ENCODE measurements at places on chromosomes 3 and 15.

GRCh38 chr3:108381529-108382140 is 85.3 kb downstream of the HHLA2 start:
- DNase-seq, result no peak

DNA sequence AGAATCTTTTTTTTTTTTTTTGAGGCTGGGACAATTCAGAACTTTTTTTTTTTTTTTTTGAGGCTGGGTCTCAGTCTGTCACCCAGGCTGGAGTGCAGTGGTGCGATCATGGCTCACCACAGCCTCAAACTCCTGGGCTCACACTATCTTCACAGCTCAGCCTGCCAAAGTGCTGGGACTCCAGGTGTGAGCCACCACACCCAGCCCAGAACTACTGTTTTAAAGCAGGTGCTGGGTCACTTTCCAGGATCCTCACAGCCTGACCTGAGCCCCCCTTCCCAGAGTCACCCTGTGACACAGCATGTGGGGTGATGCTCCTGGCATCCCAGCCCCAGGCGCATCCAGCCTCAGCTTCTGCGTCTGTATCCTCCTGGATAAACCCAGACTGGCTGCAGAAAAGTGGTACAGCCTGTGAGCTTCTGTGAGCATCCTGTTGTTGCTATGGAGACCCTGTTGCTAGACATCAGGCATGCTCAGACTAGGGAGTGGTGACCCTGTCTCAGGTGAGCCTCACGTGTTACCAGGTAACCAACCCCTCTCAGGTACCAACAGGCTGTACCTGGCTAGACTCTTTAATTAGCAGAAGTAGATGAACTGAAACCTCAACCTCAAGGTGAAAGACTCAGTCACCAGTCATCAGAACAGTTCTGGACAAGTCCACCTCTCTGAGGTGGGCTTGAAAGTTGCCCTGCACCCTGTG is 15.0 kb downstream of the KLF13 start:
- no peak for DNase-seq

- no peak for DNase-seq
Measured at GRCh38 chr3:57043518-57043917, 16.9 kb upstream of the SPATA12 start.

- no peak for DNase-seq
Measured at GRCh38 chr3:157098823-157099185, 61.1 kb downstream of the CCNL1 start.

GRCh38 chr3:62870321-62870720 is 4.9 kb downstream of the CADPS start:
- no peak for DNase-seq

- DNase-seq, result no peak
Measured at GRCh38 chr15:26438316-26438715, 334.6 kb downstream of the GABRB3 start.

- DNase-seq, result no peak
Measured at GRCh38 chr3:140399871-140400270, 278.0 kb upstream of the TRIM42 start.

GRCh38 chr3:180352261-180352660 is 249.7 kb upstream of the TTC14 start:
- DNase-seq, result no peak

- no peak for DNase-seq
Measured at GRCh38 chr3:184334470-184335158, 2.8 kb upstream of the FAM131A start.

- DNase-seq, result no peak
Measured at GRCh38 chr15:67005294-67005996, 60.0 kb upstream of the SMAD3 start.

- DNase-seq, result no peak
Measured at GRCh38 chr3:112333381-112334317, 693 bp downstream of the CD200 start.

DNA sequence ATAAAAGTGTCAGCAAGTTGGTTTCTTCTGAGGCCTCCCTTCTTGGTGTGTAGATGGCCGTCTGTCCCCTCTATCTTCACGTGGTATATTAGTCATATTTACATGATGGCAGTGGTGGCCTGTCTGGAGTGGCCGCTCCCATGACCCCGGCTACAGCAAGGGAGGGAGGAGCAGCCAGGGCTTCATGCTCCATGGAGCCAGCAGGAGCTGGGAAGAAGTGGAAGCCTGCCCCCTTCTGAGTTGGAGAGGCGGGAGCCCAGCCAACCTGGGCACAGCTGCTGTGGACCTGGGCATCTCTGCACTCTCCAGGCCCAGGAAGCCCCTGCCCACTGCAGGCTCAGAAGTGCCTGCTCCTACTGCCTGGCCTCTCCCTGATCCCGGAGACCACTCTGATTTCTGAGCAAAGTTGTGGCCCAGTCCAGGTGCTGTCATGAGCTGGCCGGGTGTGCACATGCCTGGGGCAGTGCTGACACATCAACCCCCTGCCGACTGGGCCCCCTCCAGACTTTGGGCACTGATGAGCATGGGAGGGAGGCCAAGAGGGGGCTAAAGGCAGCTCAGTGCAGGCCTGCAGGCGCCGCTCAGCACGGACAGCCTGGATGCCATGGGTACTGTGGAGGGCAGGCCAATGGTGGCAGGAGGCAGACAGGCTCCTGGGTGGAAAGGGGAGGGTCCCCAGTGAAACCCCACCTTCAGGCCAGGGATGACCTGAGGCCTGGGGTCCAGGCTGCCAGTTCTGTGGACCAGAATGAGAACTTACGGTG is 84.8 kb downstream of the SERPINI1 start:
- DNase-seq, result no peak

- no peak for DNase-seq
Measured at GRCh38 chr3:24802614-24803013, 308.0 kb upstream of the THRB start.

- DNase-seq, result no peak
Measured at GRCh38 chr3:133592843-133593242, 19.4 kb downstream of the CDV3 start.

- DNase-seq, result no peak
Measured at GRCh38 chr15:30990446-30991254, 778 bp downstream of the MTMR10 start.

DNA sequence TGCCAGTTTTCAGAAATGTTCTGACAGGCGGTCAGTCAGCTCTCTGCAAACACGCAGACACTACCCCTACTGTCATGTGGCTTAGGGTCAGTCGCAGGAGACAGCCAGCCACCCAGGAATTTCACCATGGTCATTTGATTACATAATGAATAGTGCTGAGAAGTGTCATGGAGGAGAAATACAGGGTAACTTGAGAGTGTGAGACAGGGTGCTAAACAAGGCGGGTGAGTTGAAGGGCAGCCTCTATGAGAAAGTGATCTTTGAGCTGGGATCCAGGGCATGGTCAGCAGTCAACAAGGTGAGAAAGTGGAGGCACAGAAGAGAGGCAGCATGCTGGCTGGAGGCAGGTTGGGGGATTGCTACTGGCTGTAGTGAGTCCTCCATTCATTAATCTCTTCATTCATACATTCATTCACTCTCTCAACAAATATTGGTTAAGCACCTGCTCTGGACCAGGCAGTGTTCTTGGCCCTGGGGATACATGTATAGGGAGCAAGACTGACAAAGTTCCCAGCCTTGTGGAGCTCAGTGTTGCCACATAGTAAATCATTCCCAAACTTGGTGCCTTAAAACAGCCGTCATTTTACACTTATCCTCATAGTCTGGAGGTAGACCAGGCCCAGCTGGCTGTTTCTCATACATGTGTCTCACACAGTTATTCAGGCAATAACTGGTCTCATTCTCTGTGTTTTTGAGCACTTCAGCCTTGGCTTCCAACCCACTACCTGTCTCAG is 14.8 kb downstream of the PXYLP1 start:
- DNase-seq, result no peak

- no peak for DNase-seq
Measured at GRCh38 chr3:23377928-23378672, 175.0 kb downstream of the UBE2E2 start.

- no peak for DNase-seq
Measured at GRCh38 chr15:91752081-91752785, 101.3 kb upstream of the SLCO3A1 start.

- no peak for DNase-seq
Measured at GRCh38 chr3:106277731-106278130, 408.9 kb upstream of the CBLB start.

DNA sequence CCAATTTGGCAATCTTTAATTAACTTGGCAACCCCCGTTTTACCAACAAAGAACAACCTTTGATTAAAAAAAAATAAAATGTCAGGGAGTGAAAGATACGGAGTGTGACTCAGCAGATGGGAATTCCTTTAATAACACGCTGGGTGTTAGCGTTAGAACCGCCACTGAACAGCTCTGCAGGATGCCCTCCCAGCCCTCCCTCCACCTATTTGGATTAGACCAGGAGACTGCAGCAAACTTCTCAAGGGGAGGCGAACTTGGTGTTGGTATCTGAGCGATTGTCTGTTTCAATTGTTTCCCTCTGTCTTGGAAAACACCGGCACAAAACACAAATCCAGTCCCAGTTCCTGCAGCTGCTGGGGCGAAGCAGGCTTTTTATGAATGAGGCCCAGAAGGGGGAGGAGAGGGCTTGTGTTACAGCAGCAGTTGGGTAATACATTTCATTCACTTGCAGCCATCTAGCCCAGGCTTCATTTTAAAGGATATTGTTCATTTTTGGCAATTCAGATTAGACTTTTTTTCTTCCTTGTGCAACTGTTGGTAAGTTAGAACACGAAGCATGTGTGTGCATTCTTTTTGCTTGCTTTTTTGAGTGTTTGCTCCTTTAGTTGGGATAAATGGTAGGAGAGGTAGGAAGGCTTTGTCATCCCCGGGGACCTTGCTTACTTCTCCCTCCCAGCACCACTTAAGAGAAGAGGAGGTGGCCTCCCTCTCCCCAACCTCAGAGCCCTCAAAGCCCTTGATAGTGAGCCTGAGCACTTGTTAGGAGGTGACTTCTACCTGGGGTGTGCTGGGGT is 152.3 kb downstream of the IGF1R start:
- peak; percentile 10 for DNase-seq

- DNase-seq, result no peak
Measured at GRCh38 chr15:60009124-60009960, 5.2 kb downstream of the FOXB1 start.

Measured in GOT3 (cell line).